ENCODE measurements at places on chromosomes 4 and X.
A peak's percentile ranks its signal among the peaks of the same experiment; 100 is the strongest.

GRCh38 chrX:15301924-15302323, 13.5 kb downstream of the ASB11 start:
- DNase-seq = no peak

DNA sequence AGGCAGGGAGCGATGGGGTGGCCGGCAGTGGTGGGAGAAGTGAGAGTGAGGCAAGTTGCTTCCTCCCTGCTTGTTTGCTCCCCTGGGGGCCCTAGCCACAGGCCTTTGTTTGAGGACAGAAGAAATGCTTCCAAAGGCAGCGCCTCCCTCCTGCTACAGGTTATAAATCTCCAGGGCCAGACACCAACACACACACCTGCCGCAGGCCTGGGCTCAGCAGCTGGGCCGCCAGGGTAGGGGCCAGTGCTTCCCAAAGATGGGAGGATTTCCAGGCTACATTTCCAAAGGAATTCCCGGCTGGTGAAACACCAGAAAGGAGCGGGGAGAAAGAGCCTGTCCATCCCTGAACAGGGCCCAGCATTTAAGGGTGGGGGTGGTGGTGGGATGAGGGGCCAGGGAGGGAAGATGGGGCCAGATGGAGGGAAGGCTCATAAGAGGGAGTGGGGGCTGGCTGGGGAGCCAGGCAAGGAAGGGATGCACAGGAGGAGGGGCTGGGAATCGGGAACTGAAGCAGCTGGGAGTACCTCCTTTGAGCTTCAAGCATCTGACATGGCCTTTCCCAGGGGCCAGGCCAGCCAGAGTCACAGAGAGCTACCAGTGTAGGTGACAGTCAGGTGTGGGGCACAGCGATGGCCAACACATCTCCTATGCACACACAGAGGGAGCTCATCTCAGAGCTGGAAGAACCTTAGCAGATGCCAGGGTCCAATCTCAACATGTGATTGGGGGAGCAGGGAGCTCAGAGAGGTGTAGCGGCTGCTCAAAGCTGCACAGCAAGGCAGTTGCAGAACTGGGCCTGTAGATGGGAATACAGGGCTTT, 143.9 kb downstream of the PJA1 start:
- no peak for DNase-seq

DNA sequence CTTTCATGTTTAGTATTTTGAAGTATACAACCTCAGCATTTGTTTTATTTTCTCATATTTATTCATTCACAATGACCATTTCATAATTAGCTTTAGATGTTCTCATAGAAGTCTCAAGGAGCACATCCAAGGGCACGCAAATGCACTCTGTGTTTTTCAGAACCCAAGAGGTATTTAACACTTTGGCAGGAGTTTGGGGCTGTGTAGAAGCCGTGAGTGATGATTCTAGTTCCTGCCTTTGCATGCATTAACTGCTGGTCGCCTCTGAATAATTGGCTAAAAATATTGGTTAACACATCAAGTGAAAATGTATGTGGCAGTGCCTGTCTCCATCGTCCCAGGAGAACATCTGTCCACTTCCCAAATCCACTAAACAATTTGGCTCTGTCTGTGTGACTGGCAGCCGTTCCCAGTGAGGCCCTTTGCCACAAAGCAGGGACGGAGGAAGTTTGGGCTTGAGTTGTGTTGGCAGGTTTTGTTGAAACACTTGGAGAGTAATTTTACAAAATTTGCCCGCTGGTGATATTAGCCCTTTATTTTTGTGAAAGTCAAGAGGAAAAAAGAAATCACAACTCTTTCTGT, 730.7 kb upstream of the SLIT2 start:
- DNase-seq = no peak

DNA sequence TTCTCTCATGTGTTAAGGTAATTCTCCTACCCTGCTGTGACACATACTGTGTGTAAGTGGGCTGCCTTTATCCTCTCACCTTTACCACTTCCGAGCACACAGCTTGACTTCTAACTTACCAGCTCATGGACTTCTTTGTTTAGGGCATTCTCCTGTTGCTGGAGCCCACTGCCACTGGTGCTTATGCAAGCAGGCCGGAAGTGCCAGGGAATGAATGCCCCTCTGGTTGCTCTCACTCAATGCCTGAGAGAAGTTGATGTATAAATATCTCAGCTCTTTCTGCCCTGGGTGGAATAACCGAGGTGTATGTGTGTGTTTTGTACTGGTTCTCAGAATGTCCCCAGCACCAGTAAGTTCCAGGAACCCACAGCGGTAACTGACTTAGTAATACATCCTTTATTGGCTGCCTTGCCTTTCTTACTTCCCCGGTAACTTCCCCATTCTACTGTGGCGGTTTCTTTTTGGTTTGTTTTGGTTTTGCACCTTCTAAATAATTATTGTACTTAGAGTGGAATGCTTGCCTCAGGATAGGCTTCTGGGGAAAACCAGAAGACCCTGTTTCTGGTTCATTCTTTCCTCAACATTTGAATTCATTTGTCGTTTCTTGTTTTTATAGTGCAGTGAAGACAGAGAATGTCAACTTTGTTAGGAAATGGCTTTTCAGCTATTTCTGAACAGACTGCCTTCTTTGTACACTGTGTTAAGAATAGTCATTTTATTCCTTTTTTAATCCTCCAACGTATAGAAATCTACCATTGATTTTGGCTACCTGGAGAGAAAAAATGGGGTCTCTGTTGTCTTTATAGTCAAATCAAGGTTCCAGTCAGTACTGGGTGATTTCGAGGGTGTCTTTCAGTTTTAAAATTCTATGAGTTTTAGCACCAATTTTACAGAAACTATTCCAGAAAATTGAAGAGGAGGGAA, 45.4 kb downstream of the CXorf58 start:
- DNase-seq = peak; percentile 35

- peak; percentile 44 for DNase-seq
Observed at GRCh38 chr4:78602334-78602733, 50.8 kb downstream of the ANXA3 start.

GRCh38 chrX:101417981-101418841, 10.2 kb downstream of the HNRNPH2 start:
- no peak for DNase-seq

GRCh38 chrX:21747558-21747957, 10.4 kb downstream of the SMPX start:
- no peak for DNase-seq

GRCh38 chr4:79922011-79922410, 151.0 kb downstream of the ANTXR2 start:
- no peak for DNase-seq

DNA sequence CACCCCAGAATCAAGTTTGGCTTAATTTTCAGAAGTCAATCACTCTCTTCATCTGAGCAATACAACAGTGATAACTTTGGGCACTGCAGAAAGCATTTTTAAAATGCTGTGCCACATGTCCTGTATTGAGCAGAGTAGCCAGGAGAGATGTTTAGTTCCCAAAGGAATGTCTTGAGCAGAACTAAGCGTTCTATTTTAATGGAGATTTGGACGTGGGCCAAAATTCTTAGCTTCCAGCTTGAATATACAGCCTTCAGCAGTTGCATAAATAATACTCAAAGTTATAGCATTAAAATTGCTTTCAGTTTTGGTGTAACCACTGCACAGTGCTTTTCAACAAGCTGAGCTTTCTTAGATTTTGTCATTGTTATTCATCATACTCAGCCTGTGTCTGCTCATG, 679.2 kb downstream of the NLGN4X start:
- DNase-seq = no peak

DNA sequence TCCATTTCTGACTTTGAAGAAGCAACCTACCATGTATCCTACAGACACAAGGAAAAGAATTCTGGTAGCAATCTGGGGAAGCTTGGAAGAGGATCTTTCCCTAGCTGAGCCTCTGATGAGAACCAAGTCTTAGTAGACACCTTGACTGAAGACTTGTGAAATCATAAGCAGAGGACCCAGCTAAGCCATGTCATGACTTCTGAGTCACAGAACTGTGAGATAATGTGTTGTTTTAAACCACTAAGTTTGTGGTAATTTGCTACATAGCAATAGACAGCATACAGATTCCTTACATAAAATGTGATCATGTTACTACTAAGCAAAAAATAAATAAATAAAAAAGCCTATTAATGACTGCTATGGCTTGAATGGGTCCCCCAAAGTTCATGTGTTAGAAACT, 71.3 kb upstream of the ANKRD50 start:
- DNase-seq = no peak

DNA sequence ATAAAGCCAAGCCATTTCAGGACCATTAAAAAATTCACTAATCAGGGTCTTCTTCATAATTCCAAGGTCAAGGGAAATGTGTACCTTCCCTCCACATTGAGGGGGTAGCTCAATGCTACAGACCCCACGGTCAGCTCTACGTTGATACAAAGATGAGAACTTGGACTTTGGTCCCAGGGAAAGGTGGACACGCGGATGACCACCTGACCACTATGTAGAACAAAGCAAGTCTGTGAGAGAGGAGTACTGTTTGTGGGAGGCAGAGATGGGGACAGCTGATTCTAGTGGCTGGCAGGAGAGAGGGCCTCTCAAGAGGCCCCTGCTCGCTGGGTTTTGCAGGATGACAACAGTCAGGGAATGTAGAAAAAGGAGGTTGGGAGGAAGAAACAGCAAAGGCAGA, 58.0 kb downstream of the SLC2A9 start:
- no peak for DNase-seq

- no peak for DNase-seq
Observed at GRCh38 chr4:173835903-173836302, 305.9 kb upstream of the HAND2 start.

GRCh38 chrX:101732870-101733269, 73.2 kb upstream of the ARMCX2 start:
- DNase-seq = no peak

DNA sequence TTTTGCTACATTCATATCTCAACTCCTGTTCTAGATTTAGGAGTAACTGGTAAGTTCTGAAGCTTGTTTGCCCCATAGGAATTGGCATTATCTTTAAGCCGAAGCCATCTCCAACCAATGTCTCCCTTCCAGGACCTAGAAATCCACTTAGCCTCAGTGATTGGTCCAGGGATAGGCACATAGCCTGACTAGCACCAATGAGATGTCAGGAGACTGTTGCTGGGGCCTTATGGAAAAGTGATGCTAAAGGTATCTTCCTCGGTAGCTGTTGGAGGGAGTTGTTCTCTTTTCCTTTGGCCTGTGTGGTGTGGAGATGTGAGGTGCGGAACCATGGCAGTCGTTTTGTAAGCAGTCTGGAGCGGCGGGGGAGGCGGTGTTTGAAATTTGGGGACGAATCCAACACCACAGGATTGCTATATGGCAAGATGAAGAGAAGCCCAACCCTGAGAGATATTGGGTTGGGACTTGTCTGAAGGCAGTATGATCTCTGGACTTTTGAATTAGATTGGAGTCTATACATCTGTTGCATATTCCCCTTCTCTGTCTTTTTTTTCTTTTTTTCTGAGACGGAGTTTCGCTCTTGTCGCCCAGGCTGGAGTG, 109.8 kb upstream of the ATP6AP2 start:
- DNase-seq = no peak

DNA sequence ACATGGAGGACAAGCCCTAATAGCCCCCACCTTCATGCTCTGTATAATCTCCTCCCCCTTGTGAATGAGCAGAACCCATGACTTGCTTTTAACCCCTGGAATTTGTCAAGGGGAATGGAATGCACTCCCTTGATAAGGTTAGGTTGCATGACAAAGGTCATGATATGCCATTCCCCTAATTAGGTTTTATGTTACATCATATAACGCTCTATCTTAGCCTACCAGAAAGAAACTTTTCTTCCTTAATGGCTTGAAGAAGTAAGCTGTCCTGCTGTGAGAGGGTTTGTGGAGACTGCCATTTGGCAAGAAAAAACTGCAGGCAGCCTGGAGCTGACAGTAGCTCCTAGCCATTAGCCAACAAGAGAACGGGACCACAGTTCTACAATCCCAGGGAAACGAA, 399.8 kb upstream of the MAD2L1 start:
- DNase-seq = no peak

DNA sequence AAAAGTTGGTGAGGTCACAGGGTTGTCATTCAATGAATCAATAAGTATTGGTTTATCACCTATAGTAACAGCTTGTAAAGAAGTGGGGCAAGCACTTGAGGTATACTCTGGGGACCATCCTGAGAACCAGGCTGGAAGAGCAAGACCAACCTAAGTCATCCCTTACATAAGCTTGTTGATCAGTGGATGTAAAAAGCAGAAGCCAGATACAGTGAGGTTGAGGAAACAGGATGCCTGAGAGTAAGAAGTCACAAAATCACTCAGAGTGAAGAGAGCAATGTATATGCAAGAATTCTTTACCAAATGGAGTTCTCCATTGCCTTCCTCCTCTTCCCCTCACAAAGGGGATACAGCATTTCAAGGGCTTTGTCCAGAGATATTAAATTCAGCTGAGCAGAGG, 76.3 kb upstream of the PACRGL start:
- DNase-seq = no peak

DNA sequence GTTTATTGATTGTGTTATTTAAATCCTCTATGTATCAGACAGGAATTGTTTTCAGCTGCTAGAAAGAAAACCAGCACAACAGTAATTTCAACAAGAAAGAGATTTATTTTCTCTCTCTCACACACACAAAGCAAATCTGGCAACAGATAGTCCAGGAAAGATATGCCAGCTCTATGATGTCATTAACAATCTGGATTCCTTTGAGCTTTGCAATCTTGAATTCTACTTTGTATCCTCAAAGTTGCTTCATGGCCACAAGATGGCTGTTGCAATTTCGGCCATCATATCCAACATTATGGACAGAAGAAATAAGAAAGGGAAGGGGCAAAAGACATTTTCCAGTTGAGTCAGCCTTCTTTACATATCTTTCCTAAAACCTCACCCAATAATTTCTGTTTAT, 19.8 kb upstream of the FMR1 start:
- DNase-seq = no peak

- peak; percentile 74 for DNase-seq
Observed at GRCh38 chr4:120071192-120071795, 4.6 kb upstream of the MAD2L1 start.

GRCh38 chrX:10570601-10571000, 49.8 kb downstream of the MID1 start:
- DNase-seq = no peak

GRCh38 chr4:129232589-129233337, 136.8 kb downstream of the C4orf33 start:
- no peak for DNase-seq

DNA sequence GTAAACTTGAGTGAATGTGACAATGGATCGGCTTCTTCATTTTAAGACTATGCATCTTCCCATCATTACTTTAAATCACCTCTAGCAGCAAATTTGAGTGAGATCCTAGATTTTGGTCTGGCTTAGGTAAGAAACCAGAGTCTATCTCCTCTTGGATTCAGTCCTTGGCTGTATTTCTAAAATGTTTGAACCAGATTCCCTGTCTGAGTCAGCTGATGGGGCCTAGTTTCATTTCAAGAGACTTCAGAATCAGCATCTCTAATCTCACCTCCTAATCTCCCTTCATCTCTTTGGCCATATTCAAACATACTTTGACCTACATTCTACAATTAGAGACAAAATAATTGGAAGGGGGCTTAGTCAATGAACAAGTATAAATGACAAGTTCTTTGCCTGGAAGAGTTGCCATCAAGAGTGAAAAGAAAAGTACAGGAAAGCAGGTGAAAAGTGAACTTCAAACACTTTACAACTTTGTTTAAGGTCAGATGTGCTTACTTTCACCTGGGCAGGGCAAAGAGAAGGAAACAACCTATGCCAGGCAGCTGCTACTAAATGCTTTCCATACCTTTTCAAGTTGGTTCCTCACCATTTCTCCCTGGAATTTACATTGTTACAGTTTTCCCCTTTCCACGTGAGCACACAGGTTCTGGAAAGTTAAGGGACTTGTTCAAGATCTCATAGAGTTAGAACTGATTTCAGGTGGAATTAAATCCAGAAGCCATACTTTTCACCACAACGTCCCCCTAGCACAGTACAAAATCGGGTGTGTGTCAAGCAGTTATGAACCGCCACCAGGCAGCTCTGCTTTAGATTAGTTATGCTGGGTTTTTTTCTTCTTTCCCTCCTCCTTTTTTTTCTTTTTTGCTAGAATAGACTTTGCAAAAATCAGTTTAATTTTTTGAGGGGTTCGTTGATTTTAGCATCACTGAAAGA, 30.7 kb upstream of the PITX2 start:
- no peak for DNase-seq
